ENCODE measurements at places on chromosomes 2 and 18. TPM values are rescaled to one million over a fixed set of nuclear protein-coding genes. Genes with fewer than 3 reads are reported as not detected.

DNA sequence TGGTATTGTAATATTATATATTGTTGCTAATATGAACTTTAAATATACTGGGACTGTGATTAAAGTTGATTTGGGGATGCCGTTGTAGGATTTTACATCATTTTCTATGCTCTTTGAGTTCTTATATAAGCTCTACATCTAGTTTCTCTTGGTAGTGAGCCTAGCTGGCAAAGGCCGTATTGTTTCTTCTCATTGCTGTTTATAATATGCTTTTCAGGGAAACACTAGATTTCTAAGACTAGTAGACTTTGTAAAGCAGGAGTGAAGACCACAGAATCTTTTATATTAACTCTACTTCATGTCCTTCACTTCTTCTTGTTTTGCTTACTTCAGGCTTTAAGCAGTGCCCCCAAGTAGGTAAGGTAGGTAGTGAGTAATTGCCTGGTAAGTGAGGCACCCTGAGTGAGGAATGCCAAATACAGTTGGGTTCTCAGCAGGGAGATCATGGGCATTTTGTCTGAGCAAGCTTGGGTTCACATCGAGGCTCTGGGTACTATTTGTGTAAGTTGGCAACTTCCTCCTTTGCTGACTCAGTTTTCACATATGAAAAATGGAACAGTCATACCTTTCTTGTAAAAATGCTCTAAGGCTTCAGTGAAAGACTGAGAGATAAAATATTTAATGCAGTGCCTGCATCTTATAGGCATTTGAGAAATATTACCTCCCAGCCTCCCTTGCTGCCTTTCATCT lies 96.4 kb downstream of the RNF144A start:
- no peaks in the 10 kb centered on the region for H3K36me3 ChIP-seq
- DNase-seq, result no peak
- no peaks in the 10 kb centered on the region for H3K27me3 ChIP-seq
- H3K4me1 ChIP-seq, result no peaks in the 10 kb centered on the region
- H3K27ac ChIP-seq, result no peak overlapping the region

RAB6C gene
- total RNA-seq, result not detected

GRCh38 chr18:1779587-1779986 lies 791.7 kb downstream of the METTL4 start:
- no peak overlapping the region for H3K27ac ChIP-seq
- no peaks in the 10 kb centered on the region for H3K4me1 ChIP-seq
- H3K27me3 ChIP-seq, result peaks cover 15% of the 10 kb centered on the region

- H3K4me1 ChIP-seq, result no peaks in the 10 kb centered on the region
- H3K27me3 ChIP-seq, result no peaks in the 10 kb centered on the region
- no peak overlapping the region for H3K27ac ChIP-seq
- no peak overlapping the region for H3K4me3 ChIP-seq
Measured at GRCh38 chr2:37645836-37646235, 25.6 kb downstream of the CDC42EP3 start.

UBXN4 gene
- total RNA-seq, result 69.7 TPM

NEB gene
- total RNA-seq, result 0.34 TPM

DNA sequence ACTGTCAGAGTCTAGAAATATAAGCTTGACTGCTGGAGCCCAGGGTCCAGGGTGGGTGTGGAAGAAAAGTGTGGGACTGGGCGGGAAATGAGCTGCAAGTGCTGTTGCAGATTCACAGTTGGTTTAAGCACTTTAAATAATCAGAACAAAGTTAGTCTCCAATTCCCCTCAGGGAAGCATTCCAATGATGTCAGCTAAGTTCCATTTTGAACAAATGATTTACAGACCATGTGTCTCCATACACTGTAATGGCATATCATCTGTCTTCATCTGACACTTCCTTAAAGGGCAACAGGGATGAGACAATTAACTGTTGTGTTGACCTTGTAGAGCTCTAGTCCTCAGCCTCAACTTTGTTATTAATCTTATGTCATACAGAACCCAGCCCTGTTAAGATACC lies 31.5 kb upstream of the REG3A start:
- H3K4me1 ChIP-seq, result no peaks in the 10 kb centered on the region
- DNase-seq, result no peak
- H3K27me3 ChIP-seq, result no peaks in the 10 kb centered on the region
- H3K27ac ChIP-seq, result no peak overlapping the region

DNA sequence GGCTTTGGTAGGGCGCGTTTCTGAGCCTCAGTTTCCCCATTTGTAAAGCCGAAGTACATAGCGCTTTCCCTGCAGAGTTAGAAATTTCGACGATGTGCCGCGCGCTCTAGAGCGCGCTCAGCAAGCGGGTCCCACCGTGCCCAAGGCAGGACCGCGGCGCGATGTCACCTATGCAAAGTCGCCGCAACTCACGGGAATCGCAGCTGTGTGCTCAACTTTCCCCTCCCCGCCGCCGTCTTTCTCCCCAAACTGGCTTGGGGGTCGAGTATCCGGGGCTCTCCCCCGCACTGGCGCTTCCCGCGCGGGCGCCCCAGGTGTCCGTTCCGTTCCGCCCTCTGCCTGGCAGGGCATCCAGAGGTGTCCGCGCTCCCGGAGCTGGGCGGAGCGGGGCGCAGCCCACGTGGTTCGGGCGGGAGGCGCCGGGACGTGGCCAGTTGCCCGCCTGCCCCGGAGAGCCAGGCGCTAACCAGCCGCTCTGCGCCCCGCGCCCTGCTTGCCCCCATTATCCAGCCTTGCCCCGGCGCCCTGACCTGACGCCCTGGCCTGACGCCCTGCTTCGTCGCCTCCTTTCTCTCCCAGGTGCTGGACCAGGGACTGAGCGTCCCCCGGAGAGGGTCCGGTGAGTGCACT lies at the start of gene MLPH:
TSS of gene MLPH (plus strand) at position 433 of the 630 bp plus-strand sequence. CDS start 6,176 bp downstream, outside the sequence.
- no peaks in the 10 kb centered on the region for H3K36me3 ChIP-seq
- peaks cover 80% of the 10 kb centered on the region for H3K4me1 ChIP-seq
- H3K27ac ChIP-seq, result peak within 1 kb of the TSS; percentile 76
- no peaks in the 10 kb centered on the region for H3K27me3 ChIP-seq
- no peak for DNase-seq

DNA sequence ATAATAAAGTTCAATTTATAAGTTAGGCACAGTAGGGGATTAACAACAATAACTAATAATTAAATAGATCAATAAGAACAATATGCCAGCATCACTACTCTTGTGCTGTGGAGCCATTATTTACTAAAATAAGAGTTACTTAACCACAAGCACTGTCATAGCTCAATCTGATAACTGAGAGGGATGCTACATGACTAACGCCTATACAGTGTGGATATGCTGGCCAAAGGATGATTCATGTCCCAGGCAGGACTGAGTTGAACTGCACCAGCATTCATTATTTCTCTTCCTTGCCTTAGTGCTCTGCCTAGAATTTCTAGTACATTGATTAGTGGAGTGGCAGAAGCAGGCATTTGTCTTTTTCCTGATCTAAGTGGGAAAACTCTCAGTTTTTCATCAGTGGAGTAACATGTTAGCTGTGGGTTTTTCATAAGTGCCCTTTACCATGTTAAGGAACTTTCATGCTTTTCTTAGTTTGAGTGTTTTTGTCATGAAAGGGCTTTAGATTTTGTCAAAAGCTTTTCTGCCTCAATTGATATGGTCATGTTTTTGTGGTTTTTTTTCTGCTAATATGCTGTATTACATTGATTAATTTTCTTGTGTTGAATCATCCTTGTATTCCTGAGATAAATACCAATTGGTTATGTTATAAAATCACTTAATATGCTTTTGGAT lies 21.7 kb downstream of the KIAA1328 start:
- no peak overlapping the region for H3K27ac ChIP-seq
- DNase-seq, result peak; percentile 4
- no peaks in the 10 kb centered on the region for H3K36me3 ChIP-seq
- H3K4me1 ChIP-seq, result peaks cover 3% of the 10 kb centered on the region
- H3K4me3 ChIP-seq, result no peak overlapping the region

MAP3K19 gene
- not detected for total RNA-seq

DNA sequence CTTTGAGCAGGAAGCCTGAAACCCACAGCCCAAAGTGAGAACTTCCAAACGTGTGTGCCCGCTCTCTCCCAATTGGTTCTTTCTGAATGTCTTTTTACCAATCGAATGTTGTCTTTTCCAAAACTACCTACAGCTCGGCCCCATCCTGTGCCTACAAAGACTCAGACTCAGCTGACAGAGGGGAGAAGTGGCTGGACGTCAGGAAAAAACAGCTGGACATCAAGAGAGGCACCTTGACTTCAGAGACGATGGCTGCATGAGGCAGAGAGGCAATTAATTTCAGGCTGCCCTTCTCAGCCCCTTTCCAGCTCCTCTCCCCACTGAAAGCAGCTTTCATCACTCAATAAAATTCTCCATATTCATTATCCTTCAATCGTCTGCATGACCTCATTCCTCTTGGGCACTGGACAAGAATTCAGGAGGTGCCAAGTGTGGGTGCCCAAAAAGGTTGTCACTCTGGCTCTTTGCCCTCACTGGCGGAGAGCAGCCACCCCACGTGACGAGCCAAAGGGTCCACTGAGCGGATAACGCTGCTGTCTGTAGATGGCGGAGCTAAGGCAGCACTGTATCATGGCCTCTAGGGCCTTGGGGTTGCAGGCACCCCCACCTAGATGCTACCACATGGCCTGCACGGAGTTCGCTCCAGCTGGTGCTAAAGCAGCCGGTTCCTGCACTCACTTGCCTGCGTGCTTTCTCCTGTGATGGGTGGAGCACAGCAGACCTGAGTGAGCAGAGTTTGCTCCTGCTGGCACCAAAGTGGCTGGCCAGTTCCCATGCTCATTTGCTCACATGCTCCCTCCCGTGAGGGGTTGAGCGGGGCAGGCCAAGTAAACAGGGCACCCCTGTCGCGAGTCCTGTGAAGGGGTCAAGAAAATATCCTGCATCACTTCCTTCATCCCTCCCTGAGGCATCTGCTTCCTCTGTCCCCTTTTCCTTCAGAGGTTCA lies 37.9 kb downstream of the FAM210A start:
- H3K4me1 ChIP-seq, result no peaks in the 10 kb centered on the region
- DNase-seq, result no peak
- no peak overlapping the region for H3K27ac ChIP-seq
- no peak overlapping the region for H3K4me3 ChIP-seq
- H3K36me3 ChIP-seq, result no peaks in the 10 kb centered on the region

SULT1C4 gene
- total RNA-seq, result not detected

MTCL1 gene
- 22.7 TPM for total RNA-seq

- no peaks in the 10 kb centered on the region for H3K36me3 ChIP-seq
- H3K4me1 ChIP-seq, result no peaks in the 10 kb centered on the region
- H3K27me3 ChIP-seq, result no peaks in the 10 kb centered on the region
- no peak overlapping the region for H3K27ac ChIP-seq
Measured at GRCh38 chr2:24749069-24749691, 44.0 kb downstream of the PTRHD1 start.

CTAGE1 gene
- total RNA-seq, result not detected

DNA sequence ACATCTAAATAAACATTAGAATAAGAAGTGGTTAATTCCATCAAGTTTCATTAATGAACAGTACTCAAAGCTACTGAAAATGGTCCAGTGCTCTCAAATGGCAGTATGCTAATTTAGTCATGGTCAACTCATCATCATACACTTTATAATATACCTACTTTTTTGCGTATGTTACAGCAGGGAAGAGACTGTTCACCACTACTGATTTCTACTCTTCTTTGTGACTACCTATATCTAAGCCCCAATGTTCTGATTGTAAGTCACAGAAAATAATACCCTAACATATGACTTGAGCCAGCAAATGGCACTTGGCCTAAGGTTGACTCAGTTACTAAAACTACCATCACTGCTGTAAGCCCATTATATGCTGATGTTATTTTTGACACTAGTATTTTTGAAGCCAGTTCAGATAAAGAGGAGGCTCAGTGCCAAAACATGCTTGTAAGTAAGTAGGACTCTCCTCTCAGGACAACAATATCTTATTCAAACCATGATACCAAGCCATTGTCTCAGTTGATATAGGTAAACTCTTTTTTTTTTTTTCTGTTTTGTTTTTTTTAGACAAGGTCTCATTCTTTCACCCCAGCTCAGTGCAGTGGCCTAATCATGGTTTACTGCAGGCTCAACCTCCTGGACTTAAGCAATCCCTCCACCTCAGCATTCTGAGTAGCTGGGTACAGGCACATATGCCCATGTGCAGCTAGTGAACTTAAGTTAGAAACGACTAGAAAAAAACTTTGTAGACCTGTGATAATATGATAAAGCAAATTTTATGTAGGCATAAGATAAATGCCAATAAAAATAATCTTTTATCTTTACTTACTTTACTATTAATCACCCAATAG lies 266.9 kb downstream of the ZNF385B start:
- no peaks in the 10 kb centered on the region for H3K27me3 ChIP-seq
- H3K4me1 ChIP-seq, result no peaks in the 10 kb centered on the region
- DNase-seq, result no peak
- no peaks in the 10 kb centered on the region for H3K36me3 ChIP-seq
- no peak overlapping the region for H3K4me3 ChIP-seq
- no peak overlapping the region for H3K27ac ChIP-seq

DNA sequence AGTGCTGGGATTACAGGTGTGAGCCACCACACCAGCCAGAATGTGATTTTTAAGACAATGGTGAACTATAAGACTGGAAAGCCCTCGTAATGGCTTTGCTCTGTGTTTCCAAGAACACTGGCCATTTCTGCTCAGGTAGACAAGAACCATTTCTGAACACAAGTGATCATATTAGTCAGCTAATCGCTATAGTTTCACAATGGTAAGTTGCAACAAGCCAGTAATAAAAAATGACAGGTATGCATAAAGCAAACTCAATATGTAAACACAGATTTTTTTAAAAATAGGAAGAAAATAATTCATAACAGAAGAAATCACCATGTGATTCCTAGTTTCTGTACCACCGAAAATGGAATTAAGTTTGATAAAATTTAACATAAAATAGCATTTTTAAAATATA lies 166.5 kb downstream of the THADA start:
- no peaks in the 10 kb centered on the region for H3K27me3 ChIP-seq
- DNase-seq, result no peak
- no peak overlapping the region for H3K4me3 ChIP-seq
- H3K36me3 ChIP-seq, result no peaks in the 10 kb centered on the region

DNA sequence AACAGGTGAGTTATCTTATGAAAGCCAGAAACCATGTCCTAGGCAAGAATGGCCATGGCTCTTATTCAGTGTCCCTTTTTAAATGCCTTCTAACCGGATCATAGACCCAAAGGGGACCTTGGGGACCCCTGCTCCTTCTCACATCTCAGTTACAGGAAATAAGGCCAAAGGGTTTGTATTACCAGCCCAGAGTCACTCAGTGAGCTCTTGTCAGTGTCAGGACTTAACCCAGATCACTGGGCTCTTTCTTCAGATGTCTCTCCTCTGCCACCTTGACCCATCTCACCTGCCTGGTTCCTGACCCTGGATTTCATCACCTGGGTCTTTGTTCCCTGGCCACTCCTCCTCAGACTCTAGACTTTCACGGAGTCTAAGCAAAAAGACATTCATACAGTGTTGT lies 556.7 kb downstream of the CMPK2 start:
- H3K27me3 ChIP-seq, result no peaks in the 10 kb centered on the region
- no peak for DNase-seq
- H3K36me3 ChIP-seq, result no peaks in the 10 kb centered on the region
- H3K27ac ChIP-seq, result no peak overlapping the region
- no peak overlapping the region for H3K4me3 ChIP-seq
- H3K4me1 ChIP-seq, result no peaks in the 10 kb centered on the region

REL gene
- total RNA-seq, result 10.2 TPM

- H3K4me1 ChIP-seq, result peaks cover 8% of the 10 kb centered on the region
- no peaks in the 10 kb centered on the region for H3K27me3 ChIP-seq
- no peak overlapping the region for H3K27ac ChIP-seq
- DNase-seq, result no peak
Measured at GRCh38 chr2:96891591-96892333, 21.9 kb upstream of the SEMA4C start.

GRCh38 chr2:36967236-36967876 lies 1.0 kb upstream of the STRN start:
- H3K4me3 ChIP-seq, result peak overlapping the region; percentile 100
- no peaks in the 10 kb centered on the region for H3K36me3 ChIP-seq
- H3K27ac ChIP-seq, result peak overlapping the region; percentile 57
- H3K27me3 ChIP-seq, result no peaks in the 10 kb centered on the region

Measured in HCT116 (cell line).